Myocyte (in vitro differentiated cells): ENCODE measurements at places on chromosomes 12 and 14. TPM values are rescaled to one million over a fixed set of nuclear protein-coding genes. Genes with fewer than 3 reads are reported as not detected.

KRT73 gene
- not detected in 2 replicates for total RNA-seq

FOXG1 gene
- total RNA-seq = not detected in 2 replicates

C12orf54 gene
- not detected in 2 replicates for total RNA-seq

KLRG1 gene
- 1.0 and 6.0 TPM in 2 replicates for total RNA-seq

DEGS2 gene
- total RNA-seq = 0.11 and 0.16 TPM in 2 replicates

KRT6A gene
- total RNA-seq = not detected in 2 replicates

FRMD6 gene
- 96.5 and 169 TPM in 2 replicates for total RNA-seq

MAP1LC3B2 gene
- 0.48 TPM in 1 of 2 replicates, not detected in the other for total RNA-seq

HPD gene
- 0.13 TPM in 1 of 2 replicates, not detected in the other for total RNA-seq

KRT71 gene
- total RNA-seq = not detected in 2 replicates

RNASE1 gene
- not detected in 2 replicates for total RNA-seq

CCDC197 gene
- total RNA-seq = not detected in 2 replicates

TPPP2 gene
- total RNA-seq = not detected in 2 replicates

TAS2R7 gene
- total RNA-seq = not detected in 2 replicates

GLT1D1 gene
- not detected in 2 replicates for total RNA-seq
